CD4-positive, alpha-beta T cell treated with Interleukin-6 at 100 ng/mL for 8 hours (primary cell): ENCODE measurements at places on chromosomes 7 and 10.
A peak's percentile ranks its signal among the peaks of the same experiment; 100 is the strongest.

GRCh38 chr7:74294191-74294998, 5.2 kb downstream of the CLIP2 start:
- DNase-seq: no peak

DNA sequence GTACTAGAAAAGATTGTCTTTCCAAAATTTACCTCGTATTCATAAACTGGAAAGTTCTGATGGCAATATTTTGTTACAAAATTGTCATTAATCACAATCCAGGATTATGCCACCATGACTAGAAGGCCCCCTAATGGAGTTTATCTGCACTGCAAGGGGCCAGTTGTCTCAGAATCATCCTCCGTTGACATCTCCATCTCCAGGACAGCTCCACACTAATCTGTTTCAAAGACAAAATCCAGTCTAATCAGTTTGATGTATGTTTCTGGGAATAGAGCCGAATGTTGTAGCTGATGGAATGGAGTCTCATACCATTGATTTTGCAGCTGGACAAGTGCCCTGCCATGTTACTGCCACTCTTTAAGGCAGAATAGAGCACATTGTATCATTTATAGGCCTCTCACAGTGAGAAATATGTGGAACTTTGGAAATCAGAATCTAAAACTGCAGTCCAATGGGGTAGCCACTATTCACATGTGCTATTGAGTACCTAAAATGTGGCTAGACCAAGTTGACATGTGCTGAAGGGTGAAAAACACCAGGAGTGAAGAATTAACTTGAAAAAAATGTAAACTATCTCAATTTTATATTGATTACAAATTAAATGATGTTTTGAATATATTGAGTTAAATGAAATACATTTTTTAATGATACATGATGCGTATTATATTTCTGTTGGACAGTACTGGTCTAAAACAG, 38.3 kb upstream of the TOMM7 start:
- peak; percentile 3 for DNase-seq

DNA sequence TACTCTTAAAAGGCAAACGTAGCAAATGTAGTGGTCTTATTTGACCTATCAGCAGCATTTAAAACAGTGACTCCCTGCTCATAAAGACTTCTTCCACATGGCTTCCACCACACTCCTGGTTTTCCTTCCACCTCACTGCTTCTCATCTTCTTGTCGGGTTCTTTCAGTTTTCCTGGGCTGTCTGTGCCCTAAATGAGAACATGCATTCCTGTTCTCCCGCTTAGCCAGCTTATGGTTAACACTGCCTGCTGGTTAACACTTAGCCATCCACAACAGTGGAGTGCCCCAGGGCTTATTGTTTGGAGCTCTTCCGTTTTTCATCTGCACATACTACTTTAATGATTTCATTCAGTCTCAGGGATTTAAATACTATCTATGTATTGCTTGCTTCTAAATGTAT, 34.3 kb upstream of the EXOC6 start:
- DNase-seq: no peak

DNA sequence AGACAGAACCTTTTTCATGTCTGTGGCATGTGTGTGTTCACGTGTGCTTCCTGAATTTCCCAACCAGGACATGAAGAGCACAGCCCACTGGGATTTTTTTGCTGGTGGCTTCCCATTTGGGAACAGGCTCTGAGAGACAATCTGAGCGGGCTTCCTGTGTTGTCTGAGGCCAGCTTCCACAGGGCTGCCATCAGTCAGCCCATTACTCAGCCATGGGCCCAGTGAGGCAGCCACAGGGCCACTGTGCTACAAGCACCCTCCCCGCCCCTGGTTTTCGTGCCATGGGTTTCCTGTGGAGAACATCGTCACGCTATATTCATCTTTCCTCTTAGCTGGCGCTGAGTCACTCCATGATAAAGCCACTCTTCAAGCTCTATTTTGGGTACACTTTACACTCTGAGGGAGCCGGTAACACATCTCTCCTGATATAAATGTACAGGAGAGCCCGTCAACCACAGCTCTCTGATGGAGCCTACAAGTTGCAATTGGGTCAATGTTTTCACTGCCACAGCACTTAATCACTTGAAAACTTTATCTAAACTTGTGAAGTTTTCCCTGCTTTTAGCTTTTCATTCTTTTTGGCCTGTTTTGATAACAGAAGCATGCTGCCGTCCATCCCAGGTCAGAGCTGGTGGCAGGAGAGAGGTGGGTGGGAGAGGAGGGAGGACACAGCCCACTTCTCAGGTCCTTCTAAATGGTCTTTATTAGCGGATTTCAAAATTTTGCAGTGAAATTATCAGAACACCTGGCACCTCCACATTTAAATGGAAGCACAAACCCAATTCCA, 96.9 kb downstream of the HIPK2 start:
- peak; percentile 62 for DNase-seq

- peak; percentile 23 for DNase-seq
These were observed 704 bp downstream of the TNKS2 start for GRCh38 chr10:91798649-91799611.

GRCh38 chr10:101774589-101775272, 1.2 kb downstream of the FGF8 start:
- DNase-seq: no peak

DNA sequence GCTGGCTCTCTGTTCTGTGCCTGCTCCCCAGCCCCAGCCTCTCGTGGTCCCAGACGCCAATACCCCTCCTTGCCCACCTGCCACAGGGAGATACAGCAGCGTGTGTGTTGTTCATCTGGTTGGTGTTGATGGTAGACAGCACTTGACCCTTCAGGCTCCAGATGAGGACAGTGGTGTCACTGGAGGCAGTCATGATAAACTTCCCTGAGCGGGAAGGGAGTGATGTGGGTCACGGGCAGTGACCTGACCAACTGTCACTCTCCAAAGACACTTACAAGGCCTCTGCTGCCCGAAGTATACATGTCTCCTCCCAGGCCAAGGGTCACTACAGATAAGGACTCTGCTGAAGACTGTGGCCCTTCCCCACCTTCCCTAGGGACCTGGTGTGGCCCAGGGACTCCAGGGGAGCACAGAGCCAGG, 5.6 kb downstream of the TBL2 start:
- no peak for DNase-seq

- peak; percentile 30 for DNase-seq
These were observed 29.6 kb downstream of the AMZ1 start for GRCh38 chr7:2717293-2718261.

GRCh38 chr10:132193907-132194552, 7.3 kb downstream of the DPYSL4 start:
- no peak for DNase-seq

DNA sequence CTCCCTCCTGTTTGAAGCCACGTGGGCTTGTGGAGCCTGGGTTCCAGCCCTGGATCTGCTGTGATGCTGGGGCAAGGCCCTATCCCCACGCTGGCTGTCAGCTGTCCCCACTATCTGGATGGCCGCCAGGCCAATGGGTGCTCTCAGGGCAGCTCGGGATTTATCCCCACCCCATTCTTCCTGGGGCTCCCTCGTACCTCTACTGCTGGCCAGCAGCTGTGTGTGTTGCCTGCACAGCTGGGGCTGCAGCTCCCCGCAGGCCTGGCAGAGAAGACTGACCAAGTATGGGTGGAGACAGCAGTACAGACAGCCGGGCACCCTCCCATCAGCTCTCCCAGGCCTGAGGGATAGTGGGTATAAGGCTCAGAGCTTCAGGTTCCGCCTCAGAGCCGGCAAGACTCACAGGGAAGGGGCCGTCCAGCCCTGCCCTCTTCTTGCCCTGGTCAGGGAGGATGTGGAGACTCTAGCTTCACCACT, 13.6 kb downstream of the CLIP2 start:
- no peak for DNase-seq

DNA sequence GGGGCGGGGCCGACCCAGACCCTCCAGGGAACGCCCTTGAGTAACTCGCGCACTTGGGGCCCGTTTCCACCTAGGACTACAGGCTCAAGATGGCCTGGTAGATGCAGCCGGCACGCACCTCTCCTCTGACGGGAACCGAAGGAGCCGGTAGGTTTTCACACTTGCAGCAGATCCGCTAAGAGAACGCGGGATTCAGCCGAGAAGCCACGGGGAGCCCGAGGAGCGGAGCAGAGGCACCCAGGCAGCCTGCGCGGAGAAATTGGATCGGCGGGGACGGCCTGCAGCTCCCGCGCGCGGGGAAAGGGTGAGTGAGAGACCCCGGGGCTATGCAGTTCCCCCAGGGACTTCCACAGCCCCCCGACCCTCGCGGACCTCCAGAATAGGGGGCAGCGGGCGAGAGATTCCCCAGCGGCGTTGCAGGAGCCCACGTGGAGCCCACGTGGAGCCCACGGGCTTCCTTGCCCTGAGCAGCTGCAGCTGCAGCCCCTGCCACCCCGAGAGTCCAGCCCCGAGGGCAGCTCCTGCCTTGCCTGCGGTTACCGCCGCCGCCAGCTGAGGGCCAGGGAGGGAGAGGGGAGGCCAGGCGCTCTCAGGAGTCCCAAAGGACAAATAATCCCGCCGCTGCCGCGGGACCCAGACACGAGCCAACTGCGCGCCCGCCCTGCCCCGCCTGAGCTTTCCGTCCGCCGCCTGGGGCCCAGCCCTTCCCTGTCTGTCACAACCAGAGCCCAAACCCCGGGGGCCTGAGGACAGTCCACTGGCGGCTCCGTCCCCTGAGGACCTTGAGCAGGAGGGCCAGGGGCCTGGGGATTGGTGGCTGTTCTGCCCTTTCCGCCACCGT, 13.1 kb downstream of the IFT22 start:
- DNase-seq: no peak

GRCh38 chr10:35505241-35505873, 99.8 kb upstream of the GJD4 start:
- DNase-seq: no peak

- no peak for DNase-seq
These were observed 117.7 kb upstream of the TNRC18 start for GRCh38 chr7:5541087-5541992.

DNA sequence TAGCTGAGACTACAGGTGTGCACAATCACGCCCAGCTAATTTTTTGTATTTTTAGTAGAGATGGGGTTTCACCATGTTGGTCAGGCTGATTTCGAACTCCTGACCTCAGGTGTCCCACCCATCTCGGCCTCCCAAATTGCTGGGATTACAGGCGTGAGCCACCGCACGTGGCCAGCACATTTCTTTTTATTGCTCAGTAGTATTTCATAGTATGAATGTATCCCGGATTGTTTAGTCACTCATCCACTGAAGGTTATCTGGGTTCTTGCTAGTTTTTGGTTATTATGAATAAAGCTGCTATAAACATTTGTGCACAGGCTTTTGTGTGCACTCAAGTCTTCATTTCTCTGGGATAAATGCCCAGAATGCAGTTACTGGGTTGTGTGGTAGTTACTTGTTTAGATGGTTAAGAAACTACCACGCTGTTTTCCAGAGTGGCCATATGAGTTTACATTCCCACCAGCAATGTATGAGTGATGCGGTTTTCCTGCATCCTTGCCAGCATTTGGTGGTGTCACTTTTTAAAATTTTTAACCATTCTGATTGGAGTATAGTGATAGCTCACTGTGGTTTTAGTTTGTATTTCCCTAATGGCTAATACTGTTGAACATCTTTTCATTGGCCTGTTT, 275.8 kb upstream of the LYZL1 start:
- DNase-seq: no peak

DNA sequence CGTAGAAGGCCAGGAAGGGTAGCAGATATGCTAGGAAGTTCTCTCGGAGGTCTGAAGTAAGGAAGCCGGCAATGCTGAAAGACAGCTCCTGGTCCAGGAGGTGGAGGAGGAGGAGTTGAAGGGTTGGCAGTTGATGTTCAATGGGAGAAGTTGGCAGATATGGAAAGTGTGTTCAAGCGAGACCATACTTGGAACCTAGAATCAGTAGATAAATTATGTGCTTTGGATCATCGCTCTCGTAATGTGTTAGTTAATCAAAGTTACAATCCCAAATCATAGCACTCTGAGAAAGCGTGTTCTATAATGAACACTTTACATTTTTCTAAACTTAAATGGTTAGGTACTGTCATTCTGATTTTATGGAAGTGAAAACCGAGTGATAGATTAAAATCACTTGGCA, 152.9 kb downstream of the CELF2 start:
- no peak for DNase-seq

DNA sequence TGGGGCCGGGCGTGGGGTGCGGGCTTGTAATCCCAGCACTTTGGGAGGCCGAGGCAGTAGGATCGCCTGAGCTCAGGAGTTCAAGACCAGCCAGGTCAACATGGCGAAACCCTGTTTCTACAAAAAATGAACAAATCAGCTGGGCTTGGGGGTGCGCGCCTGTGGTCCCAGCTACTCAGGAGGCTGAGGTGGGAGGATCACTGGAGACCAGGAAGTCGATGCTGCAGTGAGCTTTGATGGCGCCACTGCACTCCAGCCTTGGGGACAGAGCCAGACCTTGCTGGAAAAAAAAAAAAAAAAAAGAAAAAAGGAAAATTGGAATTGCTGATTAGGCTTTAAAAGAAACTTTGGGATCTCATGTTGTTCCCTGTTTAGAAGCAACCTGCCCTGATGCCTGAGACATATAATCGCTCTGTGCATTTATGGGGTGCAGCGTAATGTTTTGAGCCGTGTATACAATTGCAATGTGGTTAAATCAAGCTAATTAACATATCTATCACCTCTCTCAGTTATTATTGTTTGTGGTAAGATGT, 851 bp downstream of the AKR1E2 start:
- no peak for DNase-seq

- DNase-seq: no peak
These were observed 67.0 kb upstream of the VIPR2 start for GRCh38 chr7:159211540-159212182.

- no peak for DNase-seq
These were observed 342.7 kb upstream of the ETV1 start for GRCh38 chr7:14332155-14332554.

DNA sequence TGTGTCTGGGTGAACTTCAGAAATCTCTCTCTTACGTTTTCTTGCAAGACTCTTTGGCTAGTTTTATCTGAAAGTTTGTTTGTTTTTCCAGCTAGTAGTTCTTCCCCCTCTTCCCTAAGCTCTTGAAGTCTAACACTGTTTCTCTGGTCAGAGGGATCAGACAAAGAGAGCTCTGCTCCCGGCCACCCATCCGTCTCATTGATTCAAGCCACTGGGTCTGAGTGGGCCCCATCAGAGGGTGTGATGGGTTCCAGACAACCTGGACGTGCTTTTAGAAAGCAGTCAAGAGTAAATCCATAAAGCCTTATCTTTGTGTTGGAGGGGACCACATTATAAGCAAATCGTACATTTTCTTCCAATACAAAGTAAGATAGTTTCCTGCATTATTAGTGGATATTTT, 242.6 kb upstream of the C7orf33 start:
- DNase-seq: no peak

DNA sequence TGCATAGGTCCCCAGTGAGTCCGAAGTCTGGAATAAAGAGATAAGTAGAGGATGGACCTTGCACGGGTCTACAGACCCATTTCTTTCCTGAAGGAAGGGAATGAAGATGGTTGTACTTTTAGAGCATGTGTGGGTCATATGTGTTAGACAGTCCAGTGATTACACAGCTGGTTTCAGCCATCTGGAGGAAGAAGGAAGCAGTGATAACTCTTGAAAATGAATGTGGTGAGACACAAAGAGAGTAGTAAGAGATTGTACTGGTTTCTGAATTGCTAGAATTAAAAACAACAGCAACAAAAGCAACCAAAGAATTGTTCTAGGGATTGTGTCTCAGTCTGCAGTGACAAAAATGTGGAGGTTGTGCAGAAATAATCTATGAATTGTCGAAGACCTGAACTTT, 258.9 kb downstream of the SUGCT start:
- DNase-seq: no peak

GRCh38 chr10:34156781-34157425, 658.2 kb downstream of the PARD3 start:
- no peak for DNase-seq

GRCh38 chr7:53002389-53002788, 33.0 kb upstream of the POM121L12 start:
- no peak for DNase-seq
